CD8-positive, alpha-beta T cell (primary cell): ENCODE measurements at places on chromosomes 16 and 17.

DNA sequence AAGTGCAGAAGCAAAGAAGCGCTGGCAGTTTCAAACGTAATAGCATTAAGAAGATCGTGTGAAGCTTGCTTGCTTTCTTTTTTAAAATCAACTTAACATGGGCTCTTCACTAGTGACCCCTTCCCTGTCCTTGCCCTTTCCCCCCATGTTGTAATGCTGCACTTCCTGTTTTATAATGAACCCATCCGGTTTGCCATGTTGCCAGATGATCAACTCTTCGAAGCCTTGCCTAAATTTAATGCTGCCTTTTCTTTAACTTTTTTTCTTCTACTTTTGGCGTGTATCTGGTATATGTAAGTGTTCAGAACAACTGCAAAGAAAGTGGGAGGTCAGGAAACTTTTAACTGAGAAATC is 17.4 kb upstream of the RAB11FIP4 start:
- no peak for DNase-seq

DNA sequence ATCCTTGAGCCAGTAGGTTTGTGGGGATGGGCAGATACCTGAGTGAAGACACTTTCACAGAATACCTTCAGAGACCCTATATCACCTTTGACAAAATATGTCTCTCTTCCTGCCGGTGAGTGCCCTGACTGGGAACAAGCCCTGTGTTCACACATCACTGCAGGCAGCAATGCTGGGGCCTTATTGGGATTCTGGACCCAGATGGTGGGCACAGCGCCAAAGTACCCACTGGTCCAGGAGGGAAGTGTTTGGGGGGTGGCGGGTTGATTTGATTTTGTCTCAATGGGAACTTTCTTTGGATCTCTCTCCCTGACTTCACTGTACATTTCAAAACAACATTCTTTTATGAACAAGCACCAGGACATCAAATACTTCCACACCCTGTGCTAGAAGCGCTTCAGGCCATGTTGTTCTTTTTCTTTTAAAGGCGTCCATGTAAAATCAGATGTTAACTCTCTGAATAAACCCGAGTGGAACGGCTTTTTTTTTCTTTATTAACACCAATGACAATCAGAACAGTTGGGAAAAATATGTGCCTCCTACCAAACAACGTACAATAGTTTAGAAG is 62.4 kb upstream of the AKTIP start:
- DNase-seq: no peak

- no peak for DNase-seq
Observed at GRCh38 chr17:76255801-76256429, 9.2 kb upstream of the UBALD2 start.

GRCh38 chr17:6666077-6666521 is 14.5 kb downstream of the C17orf100 start:
- no peak for DNase-seq

DNA sequence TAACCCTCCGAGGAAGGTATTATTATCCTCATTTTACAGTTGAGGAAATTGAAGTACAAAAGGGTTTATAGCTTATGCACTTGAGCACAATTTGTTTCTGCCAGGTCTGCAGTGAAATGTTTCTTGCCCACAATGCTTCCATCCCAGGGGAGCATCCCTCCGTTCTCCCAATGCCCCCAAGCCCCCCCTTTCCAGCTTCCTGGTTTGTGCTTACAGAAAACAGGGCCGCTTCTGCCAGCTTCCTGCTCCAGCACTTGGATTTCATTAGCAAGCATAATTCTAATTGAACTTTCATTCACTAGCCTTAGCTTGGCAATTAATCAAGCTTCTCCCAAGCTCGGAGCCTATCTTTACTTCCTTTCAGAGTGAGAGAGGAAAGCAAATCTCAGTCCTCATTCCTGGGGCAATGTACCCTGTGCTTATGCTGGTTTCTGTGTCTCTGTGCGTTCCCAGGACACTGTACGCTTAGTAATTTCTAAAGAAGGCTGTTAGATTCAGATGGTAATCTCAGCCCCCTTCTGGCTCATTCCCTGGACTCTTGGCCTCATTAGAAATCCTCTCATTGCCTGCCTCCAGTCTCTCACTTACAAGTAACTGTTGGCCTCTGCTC is 141.6 kb downstream of the HS3ST2 start:
- DNase-seq: no peak

DNA sequence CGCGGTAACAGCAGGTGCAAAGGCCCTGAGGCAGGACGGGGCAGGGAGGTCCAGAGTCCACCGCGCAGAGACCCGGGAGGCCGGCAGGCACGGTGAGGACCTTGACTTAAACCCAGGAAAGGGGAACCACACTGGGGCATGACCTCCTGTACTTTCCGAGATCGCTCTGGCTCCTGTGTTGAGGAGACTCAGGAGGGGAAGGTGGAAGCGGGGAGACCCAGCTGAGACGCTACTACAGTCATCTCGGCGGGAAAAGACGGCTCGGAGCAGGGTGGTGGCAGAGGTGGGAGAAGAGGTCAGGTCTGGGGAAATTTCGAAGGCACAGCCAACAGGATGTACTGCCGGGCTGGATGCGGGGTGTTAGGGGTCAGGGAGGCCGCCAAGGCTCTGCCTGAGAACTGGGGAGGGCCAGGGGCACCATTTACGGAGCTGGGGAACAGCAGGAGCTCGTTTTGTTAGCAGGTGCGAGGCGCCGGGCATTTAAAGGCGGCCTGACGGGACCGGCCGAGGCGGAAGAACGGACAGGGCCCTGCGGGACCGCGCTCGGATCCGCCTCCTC is 22.3 kb downstream of the NPTX1 start:
- no peak for DNase-seq

GRCh38 chr16:67657751-67658518 is 2.1 kb downstream of the ACD start:
- no peak for DNase-seq

DNA sequence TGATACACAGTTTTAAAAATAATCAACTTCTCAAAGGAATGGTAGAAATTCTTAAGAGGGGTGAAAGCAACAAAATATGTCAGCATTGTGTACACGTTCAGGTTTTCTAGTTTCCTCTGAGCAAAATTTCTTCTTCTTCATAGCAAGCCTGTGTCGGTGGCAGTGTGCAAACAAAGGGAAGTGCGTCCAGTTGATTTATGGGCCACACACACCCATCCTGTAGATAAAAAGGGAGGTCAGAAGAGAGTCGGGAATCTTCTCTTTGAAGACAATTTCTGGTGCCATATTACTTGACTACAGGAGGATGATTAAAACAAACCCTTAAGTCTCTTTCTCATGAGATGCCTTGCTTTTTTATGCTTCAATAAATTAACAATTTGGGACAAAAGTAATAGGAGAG is 484.1 kb upstream of the SALL1 start:
- DNase-seq: no peak

DNA sequence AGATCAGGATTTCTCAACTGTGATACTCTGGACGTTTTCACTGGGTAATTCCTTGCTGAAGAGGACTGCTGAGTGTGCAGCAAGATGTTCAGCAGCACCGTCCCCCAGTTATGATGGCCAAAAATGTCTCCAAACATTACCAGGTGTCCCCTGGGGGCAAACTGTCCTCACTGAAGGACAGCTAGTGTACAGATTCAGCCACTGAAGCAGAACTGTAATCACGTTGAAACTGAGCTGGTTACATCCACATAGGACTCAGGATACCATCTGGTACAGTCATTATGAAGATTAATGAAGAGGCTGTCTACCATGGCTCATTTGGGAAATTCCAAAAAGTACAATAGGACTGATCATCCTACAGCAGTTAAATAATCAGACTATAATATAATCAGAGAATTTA is 43.3 kb upstream of the GINS3 start:
- no peak for DNase-seq

DNA sequence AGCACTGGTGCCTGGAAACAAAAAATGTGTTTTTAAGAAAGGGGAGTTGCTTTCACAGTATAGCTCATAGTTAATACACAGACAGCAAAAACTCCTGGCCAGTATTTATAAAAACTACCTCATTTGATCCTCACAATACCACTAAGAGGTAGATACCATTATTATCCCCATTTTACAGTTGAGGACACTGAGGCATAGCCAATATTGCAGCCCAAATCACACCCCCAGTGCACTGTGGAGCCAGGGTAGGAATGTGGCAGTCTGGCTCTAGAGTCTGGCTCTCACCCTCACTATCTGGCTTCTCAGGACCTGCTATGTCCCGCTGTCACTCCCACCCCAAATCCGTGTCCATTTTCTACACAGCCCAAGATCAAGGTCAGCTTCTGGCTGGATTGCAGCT is 2.6 kb downstream of the ARHGAP23 start:
- DNase-seq: no peak

DNA sequence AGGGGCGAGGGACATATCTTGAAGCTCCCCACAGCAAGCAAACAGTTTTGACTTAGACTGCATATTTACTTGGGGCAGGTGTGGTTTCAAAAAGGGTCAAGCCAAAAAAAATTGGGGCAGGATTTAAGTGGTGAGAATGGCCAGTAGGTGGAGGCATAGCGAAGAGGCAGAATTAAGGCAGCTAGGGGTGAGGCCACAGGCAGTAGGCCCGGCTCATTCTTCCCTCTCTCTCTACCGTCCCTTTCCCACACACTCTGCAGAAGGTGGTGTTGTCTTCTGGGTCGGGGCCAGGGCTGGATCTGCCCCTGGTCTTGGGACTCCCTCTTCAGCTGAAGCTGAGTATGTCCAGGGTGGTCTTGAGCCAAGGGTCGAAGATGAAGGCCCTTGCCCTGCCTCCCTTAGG is 2.6 kb downstream of the SHBG start:
- DNase-seq: no peak

- DNase-seq: no peak
Observed at GRCh38 chr16:80619824-80620223, 79.0 kb downstream of the DYNLRB2 start.

DNA sequence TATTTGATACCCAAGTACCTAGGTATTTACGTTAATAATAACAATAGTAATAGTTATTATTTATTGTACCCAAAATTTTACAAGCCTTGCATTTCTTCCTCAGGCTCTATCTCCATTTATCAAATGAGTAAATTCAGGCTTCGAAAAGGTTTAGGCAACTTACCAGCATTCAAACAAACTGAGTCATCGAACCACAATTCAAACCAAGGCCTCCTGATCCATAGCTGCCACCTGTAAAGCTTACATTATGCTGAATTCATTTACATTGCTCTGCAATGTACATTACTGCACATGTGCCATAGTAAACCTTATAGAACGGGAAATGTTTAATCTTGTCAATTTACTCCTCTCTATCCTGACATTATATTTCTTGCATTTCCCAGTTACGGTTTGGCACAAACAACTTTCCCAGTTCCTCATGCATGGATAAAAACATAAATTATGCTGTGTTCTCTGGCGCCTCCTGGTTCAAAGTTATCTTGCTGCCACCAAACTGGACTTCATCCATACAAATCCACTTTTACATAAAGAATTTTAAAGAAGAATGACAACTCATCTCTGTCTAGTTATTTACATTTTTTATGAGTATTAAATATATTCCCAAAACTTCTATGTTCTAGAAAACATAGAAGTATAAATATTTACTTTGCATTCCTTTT is 360.6 kb upstream of the SOX9 start:
- no peak for DNase-seq

- no peak for DNase-seq
Observed at GRCh38 chr17:14310101-14310500, 9.2 kb downstream of the HS3ST3B1 start.

- DNase-seq: no peak
Observed at GRCh38 chr16:50173316-50173715, 20.2 kb downstream of the TENT4B start.

DNA sequence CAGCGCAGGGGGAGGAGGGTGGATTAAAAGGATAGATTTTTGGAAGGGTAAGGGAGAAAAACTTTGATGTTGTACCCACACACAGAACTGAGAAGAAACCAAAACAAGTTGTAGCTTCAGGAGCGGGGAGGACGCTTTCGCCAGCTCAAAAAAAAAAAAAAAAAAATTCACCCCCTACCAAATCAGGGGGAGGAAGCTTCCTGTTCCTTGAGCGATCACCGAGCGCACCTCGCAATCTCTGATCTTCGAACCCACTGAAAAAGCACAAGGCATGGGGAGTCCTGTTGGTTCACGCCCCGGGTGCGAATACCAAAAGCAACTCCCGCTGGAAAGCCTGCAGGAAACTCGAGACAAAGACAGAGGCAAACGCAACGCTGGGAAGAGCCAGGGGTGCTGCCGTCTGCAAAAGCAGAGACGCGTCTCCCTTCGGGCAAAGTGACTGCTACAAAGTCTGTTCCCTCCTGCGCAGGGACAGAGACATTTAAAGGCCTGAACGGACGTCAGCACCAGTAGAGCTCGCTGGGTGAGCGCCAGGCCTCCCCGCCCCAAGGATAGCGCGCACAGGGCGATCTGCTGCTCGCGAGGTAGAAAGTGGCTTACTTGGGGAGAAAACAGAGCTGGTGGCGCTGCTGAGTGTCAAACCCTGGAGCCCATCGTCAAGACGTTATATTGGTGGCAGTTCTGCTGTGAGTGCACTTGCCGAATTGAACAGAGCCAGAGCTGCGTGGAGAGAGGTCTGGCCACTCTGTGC is 190.4 kb downstream of the USP22 start:
- DNase-seq: peak; percentile 33

- no peak for DNase-seq
Observed at GRCh38 chr17:4717791-4718190, 7.4 kb downstream of the ARRB2 start.

DNA sequence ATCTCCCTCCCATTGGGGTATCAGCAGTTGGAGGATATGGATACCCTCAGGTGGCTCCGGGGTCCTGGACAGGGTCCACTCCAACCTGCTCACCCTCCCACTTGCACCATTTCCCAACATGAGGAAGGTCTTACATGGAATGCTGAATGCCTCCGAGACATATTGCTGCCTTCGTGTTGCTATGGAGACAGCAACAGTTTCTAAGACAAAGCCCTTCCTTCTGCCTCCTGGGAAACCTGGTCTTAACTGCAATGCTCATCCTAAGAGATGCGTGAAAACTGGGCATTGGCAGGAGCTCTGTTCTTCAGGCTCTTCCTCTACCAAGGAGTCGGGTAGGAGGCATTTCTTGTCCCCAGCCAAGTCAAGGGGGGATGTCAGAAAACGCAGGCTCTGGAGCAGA is 45.2 kb downstream of the ST3GAL2 start:
- no peak for DNase-seq

DNA sequence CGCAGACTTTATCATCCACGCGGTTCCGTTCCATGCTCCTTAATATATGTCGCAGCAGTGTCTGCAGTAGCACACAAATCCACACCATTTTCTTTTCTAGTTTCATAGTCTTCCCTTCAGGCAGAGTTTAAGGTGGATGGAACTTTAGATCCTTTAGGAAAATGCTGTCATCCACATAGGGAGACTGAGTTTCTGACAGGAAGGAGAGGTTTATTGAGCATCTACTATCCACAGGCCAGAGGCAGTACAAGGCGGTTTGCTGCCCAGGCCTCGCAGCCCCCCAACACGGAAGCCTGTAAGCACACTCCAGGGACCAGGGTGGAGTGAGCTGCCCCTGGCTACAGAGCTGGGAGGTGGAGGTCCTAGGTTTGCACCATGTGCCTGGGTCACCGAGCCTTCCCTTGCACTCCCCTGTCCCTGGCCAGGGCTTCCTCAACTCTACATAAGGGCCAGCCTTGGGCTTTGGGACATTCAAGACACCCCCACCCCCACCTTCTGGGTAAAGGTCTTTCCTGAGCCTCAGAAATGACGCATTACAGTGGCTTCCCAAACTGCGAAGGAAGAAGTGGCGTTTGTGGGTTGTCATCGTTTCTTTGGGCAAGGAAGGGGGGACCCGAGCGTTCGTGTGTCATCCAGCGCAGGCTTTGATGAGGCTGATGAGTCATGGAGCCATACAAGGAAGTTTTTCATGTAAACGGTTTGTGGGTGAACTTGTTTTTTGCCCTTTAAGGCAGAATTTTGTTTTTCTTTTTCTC is 146.5 kb upstream of the PLCG2 start:
- peak; percentile 81 for DNase-seq
